GM04503 (cell line): ENCODE measurements at places on chromosomes 12 and 14.

DNA sequence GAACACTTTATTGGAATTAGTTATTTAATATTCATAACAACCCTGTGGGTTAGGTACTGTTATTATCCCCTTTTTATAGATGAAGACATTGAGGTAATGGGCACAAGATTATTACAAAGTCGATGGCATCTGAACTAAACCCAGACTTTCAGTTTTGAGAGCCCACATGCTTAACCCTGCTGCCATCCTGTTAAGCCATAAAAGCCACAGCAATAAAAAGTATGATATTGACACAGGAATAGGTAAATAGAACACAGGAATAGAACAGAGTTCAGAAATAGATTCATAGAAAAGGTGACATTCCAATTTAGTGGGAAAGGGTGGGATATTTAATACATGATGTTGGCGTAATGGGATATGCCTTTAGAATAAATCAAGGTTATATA lies 119.8 kb downstream of the SLC38A1 start:
- no peak for DNase-seq

DNA sequence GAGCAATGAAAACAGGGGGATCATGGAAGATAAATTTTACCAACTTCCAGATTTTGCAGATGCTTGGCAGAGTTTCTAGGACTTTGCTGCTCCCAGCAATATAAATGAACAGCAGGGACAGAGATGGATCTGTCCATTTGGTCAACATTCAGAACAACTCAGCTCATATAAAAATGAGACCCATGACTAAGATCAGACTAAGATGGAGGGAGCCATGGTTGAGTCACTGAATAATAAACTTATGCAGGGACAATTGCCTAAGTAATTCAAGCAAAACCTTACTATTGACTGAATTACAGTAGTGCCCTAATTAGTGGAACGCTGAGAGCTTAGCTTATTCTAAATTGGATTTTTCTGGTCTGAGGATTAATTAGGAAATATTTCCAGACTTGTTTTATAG lies 205.1 kb downstream of the SLC5A8 start:
- DNase-seq, result no peak

DNA sequence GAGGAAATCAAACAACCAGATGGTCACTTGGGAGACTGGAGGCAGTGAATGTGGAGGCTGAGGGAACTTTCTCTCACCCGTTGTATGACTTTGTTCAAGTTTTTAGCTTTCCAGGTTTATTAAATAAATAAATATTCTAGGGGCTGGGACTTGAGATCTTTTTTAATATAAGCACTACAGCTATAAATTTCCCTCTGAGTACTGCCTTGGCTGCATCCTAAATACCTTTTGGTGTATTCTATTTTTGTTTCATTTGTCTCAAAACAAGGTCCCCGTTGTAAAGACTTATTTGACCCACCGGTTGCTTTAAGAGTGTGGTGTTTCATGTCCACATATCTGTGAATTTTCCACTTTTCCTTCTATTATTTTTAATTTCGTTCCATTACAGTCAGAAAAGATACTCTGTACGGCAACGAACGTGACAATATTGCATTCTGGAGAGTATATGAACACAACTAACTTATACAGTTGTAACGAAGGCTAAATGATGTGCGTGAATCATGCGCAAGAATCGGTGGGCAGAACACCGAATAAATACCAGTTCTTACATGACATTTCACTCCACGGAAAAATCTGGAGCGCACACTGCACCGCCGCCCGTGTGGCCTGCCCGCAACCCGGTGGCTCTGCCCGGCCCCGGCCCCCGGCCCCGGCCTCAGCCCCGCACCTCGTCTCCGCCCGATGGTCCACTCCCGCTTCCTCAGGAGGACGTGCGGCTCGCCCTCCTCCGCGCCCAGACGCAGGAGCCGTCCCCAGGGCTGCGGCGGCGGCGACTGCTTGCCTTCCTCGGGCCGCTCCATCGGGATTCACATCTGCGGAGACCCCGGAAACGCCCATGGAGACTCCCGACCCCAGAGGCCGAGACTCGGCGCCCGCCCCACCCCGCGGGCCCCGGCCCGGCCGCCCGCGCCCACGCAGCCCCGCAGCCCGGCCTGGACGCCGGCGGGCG lies 602 bp downstream of the CHFR start:
- no peak for DNase-seq

DNA sequence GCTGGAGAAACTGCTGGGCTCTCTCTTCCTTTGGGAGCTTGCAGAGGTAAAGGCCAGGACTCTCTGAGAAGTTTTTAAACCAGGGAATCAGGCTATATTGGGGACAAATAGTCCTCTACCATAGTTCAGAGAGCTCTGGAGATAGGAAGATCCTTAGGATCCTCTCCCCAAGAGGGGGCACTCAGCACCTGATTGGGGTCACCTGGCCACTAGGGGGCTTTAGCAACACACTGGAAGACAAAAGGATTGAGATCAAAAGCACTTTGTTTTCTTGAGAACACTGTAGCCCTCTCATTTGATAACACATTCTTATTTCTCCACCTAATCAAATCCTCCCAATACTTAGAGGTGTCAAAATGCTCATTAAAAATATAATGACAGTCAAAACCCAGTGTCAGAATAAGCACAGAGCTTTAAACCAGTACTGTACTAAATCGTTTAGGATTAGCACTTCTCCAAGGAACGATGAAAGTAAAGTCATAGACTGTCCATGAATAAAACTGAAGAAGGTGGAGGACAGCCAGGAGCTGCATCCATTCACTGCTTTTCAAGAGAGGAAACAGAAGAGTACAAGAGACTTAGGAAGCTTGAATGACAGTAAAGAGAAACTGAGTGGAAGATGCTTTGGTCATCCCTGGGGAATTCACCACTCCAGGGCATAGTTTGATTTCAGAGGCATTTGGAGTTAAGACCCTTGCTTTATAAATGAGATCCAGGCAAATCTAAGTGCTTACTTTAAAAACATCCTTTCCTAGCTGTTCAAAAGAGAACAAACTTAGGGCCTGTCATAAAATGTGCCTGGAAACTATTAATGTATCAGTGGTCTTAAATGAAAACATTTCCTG lies 26.5 kb downstream of the BMP4 start:
- no peak for DNase-seq

DNA sequence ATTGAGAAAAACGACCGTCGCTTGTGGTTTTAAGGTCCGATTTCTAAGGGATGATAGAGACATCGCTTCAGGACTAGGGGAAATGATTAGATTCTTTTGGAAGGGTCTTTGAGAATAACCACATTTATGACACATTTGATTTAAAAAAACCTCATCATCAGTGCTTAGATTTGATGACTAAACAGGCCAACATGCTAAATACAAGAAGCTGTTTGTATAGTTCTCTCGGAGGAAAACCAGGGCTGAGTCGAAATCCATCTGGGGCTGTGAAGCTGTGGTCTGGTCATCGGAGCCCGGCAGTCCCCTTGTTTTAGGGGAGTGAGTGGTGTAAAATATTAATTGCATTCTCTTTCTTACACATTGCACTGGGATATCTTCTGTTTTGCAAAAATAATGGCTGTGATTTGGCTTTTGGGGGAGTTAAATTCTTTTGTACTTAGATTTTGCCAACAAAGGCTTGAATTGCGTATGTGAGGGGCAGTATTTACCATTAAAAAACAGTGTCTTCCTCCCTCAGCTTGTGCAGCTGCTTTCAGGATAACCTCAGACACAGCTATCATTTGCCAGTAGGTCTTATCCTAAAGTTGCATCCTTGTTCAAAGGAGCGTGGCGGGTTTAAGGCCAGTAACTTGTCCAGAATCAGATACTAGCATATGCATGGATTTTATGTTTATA lies 550 bp downstream of the GNG2 start:
- no peak for DNase-seq

DNA sequence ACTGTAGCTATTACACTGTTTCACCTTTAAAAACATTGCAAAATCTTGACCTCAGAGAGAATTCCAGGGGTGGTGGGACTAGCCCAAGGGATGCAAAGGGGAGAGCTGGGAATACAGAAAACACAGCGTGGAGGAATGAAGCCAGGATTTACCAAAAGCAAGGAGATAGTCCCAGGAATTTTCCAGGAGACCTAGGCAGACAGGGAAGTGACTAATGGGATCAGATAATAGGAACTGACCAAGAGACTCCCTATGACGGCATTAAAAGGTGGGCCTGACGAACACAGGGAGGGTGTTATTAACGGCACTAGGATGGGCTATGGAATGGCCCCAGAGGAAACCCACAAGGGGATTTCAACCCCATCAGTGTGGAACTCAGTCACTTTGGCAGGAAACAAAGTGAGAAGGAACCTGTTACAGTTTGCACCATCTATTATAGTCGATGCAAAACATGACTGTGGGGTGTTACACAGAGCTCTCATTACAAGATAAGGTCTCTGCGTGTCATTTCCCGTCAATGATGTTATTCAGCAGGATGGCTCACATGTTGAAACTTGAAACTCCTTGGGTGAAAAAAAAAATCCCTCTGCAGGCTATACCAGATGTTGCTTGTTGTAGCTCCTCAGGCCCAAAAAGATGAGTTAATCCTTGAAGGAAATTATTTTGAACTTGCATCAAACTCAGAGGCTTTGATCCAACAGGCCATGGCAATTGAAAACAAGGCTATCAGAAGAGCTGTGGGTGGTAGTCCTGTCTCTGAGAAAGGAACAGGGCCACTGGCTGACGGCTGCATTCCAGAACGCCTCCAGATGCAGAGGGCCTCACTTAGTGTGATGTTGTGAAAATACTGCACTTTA lies 58.7 kb downstream of the DRAM1 start:
- peak; percentile 94 for DNase-seq

DNA sequence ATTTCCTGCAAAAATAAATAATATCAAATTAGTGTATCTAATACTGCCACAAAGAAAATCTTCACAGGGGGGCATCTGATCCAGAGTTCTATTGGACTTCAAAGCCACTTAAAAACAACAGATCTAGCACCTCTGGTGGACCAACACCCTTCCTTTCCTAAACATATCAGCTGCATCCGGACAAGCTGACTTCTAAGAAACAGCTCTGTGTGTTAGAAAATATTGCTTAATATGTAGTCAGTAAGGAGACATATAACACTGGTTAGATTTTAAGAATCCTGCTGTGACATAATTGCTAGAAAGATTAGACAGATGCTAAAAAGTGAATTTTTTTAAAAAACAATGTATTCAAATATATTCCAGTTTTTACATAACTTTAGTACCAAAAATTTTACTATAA lies 61.1 kb upstream of the PTPRB start:
- no peak for DNase-seq
